ENCODE measurements at places on chromosomes 4 and X.

GRCh38 chr4:185552254-185552653 lies 16.9 kb upstream of the PDLIM3 start:
- no peak for DNase-seq

GRCh38 chr4:183532821-183533220 lies 28.0 kb downstream of the ING2 start:
- peak; percentile 90 for DNase-seq

DNA sequence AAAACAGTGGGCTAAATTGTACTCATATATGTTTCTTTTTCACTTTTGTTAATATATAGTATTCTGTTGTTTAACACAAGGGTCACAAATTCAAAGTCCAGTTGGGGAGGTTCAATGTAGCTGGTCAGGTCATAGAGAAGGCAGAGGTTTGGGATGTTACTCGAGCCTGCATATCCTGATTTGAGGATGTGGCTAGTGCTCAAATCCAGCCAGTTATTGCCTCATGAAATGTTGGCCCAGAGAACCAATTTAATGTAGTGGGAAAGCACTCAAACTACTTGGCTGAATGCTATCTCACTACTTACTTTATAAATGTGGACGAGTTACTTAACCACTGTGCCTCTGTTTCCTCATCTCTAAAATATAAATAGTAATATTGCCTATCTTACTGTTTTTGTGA lies 12.5 kb downstream of the USO1 start:
- DNase-seq: no peak

DNA sequence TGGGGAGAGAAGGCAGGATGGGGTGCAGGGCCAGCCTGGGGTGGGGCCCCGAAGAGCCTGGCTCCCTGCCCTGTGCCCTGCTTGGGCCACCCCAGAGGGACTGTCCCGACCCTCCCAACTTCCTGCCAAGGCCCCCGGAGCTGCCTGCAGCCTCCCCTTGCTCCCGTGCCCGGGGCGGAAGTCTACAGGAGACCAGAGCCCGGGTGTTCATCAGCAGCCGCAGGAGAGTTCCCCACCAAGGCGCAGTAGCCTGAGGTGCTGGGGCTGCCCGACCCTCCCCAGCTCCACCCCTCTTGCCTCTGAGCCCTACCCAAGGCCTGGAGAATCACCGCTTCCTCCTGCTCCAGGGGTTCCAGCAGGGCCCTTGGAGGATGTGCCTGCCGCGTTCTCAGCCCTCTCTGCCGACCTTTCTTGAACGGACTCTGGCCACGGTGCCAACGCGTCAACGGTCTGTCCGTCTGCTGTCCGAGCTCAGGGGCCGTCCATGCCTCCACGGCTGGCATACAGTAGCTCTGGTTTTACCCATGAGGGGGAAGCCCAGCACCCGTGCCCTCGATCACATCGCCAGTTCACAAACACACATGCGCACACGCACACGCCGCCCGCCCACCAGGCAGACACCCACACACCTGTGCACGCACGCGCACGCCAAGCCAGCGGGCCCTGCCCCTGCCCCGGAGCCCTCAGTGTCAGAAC lies 36.0 kb upstream of the SPON2 start:
- DNase-seq: no peak

DNA sequence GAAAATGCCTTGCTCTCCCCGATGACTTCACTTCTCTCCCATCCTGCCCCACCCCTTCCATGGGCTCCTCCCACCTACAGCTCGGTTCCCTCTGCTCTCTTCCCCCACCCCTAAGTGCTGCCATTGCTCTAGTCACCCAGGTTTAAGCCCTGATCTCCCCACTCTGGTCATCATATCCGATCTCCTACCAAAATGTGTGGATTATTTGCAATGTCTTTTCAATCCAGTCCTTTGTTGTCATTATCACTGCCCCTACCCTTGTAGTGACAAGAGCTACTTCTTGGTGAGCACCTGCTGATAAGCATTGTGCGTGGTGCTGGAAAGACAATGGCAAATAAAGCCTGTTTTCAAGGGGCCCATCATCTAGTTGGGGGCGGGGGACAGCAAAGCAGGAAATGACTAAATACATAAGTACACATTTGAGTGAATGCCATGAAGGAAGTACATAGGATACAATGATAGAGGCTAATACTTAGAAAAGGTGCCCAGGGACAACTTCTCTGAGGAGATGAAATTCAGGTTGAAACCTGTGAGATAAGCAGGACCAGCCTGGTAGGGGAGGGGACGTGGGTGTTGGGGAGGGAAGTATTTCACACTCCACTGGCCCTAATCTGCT lies 63.8 kb downstream of the DLG3 start:
- peak; percentile 29 for DNase-seq

- peak; percentile 11 for DNase-seq
These were observed 53.9 kb upstream of the HEPH start for GRCh38 chrX:66110112-66110511.

DNA sequence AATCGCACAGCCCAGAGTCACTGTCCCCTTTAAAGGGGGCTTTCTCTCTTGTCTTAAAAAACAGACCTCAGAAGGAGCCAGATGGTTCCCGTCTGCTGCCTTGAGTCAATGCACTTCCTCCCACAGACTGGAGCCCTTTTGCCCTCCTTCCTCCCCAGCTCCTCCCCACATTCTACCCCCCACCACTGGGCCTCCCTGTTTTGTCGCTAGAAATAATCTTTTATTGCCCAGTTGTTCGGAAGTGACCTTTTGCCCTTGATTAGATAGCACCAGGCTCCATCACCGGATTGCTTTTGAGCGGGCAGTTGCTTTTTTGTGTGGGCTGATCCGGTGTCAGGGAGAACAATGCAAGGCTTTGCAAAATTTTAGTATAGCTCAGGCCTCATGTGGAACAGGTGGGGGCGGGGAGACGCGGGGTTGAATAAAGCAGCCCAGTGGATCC lies 47.7 kb downstream of the SPRY1 start:
- DNase-seq: peak; percentile 14

GRCh38 chrX:40644821-40645358 lies 2.5 kb downstream of the CXorf38 start:
- peak; percentile 75 for DNase-seq

DNA sequence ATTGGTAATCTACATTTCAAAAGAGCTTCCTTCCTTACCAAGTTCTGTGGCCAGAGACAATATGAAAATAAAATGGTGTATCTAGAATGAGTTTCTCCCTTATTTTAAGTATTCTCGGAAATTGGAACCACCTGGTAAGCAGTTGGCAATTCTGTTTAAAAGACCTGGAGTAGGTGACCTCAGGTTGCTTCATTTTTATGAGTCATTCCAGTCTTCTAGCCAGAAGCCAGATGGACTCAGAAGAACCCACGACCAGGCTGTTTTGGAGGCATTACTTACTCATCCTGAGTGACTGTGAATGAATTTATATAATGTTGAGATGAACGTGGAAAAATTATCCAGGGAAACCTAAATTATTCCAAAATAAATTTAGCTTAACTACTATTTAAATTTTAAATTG lies 9.1 kb downstream of the BMPR1B start:
- peak; percentile 67 for DNase-seq

GRCh38 chrX:109760209-109760921 lies 27.3 kb upstream of the ACSL4 start:
- peak; percentile 2 for DNase-seq

- DNase-seq: no peak
These were observed 14.8 kb upstream of the TBC1D14 start for GRCh38 chr4:6894528-6895498.

- DNase-seq: no peak
These were observed 566 bp upstream of the LIMCH1 start for GRCh38 chr4:41537292-41537890.

GRCh38 chrX:104183685-104184084 lies 17.4 kb downstream of the FAM199X start:
- DNase-seq: no peak

DNA sequence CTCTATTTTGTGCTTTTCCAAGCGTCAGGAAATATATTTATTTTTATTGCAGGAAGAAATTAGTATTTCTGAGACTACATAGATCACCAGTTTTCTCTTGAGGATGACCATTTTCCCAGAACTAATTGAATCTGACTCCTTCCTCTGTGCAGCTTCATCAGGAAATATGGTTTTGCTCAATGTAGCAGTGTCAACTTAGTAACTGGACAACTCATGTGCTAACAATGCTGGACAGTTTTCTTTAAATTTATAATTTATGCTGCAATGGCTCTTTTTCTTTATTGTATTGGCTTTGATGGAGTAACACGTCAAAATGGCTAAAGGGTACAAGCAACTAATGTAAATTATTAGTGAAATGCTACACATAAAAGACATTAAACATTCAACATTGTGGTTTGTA lies 531.5 kb downstream of the ANKRD50 start:
- DNase-seq: no peak

DNA sequence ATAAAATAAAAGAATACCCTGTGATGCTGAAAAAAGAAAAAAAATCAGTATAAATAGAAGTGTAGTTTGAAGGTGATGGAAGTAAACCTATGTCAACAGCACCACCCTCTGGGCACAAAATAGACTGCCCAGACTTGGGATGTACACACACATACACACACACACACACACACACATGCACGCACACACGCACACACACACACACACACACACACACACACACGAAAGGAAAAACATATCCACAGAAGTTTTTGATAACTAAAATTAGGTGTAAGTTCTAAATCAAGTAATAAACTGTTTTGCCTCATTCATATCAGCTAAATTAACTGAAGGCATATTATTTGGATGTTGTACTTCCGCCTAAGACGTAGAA lies 40.5 kb downstream of the ANXA5 start:
- peak; percentile 75 for DNase-seq

DNA sequence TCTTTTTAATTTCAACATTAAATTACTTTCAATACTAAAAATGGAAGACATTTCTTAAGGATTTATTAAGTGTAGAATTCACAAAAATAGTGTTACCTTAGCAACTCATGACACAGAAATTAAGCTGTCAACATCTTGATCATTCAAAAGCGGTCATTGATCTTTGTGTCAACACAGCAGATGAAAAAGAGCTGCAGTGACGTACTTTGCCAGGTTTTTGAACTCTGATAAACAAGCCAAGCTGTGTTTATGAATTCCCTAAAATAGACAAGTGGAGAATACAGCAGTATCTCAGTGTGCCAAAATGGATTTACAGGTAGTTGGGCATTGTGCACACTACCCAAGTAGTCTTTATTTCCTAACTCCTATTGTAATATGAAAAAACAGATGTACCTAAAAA lies 1141.8 kb upstream of the PCDH7 start:
- DNase-seq: no peak

DNA sequence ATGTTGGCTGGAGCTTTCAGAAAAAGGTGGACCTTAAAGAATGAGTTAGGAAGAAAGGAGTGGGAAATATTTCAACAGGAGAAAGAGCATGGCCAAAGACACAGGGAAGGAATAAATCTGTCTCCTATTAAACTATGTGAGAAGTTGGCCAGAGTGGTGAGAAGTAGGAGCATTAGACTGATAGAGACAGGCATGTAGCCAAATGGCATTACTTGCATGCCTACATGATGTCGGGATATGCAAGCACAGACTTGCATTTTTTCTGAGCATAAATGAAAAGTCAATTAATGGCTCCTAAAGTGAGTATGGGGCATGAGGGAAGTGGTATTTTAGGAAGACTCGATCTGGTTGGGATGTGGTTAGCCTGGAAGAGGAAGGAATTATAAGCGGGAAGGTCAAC lies 279.6 kb upstream of the PITX2 start:
- peak; percentile 73 for DNase-seq

- no peak for DNase-seq
These were observed 46.9 kb downstream of the ATP10D start for GRCh38 chr4:47531954-47532321.

GRCh38 chrX:40734971-40735324 lies 394 bp downstream of the MED14 start:
- DNase-seq: peak; percentile 8

DNA sequence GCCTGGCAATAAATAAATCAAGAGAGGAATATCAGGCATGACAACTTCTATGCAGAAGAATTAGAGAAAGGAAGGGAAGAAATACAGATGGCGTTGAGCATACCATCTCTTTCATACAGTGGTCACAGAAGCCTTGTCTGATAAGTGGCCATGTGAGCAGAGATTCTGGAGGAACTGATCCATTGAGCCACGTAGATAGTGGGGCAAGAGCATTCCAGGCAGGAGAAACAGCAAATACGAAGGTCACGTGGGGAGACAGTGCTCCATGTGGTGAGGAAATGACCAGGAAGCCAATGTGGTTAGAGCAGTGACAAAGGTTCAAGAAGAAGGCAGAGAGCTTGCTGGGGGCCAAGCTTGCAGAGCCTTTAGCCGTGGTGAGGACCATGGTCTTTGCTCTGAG lies 226.7 kb upstream of the NOCT start:
- DNase-seq: no peak

DNA sequence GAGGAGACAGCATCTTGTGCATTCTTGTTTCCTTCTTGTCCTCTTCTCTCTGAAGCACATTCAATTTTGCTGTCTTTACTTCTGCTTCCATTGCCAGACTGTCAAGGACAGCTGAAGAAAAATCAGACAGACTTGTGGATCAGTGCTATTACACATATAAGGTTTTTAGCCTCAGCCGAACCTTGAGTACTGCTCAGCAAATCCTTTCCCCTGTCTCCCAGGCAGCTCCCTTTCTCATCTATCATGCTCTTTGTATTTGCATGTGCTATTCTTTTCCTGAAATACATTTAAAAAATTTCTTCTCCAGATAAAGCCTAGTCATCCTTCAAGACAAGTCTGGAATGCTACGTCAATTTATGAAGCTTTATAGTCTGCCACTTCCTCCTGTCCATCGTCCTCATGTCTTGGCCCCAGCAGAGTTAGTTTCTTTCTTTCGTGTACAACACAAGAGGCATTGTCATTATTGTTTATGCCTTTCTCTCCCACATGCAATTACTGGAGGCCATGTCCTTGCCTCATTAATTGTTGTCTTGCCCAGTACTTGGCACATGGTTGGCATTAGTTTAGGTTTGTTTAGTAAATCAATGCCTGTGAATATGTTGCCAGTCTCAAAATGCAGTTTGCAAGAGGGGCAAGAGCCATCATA lies 45.1 kb downstream of the ADGRL3 start:
- DNase-seq: no peak

DNA sequence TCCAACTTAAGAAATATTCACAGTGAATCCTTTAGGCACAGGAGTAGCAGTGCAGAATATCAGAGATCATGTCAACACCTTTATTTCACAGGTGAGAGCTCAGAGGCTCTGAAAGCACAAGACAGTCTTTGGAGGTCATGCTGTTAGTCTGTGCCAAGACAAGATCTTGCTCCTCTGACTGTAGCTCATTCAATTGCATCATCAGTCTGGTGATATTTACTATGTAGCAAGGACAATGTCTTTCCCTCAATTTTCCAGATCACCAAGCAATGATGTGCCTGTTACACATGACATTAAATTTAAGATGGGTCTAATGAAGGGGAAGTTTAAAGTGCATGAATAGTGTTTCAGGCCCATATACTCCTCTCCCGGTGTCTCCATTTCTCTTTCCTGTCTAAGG lies 277.5 kb downstream of the IL15 start:
- no peak for DNase-seq

GRCh38 chr4:173488656-173489055 lies 41.4 kb downstream of the HAND2 start:
- no peak for DNase-seq

GRCh38 chrX:10208953-10209352 lies 52.2 kb downstream of the CLCN4 start:
- no peak for DNase-seq

- DNase-seq: no peak
These were observed 76.2 kb downstream of the ELOVL6 start for GRCh38 chr4:110122201-110122600.

- no peak for DNase-seq
These were observed 47.1 kb downstream of the NDST3 start for GRCh38 chr4:118081434-118081833.

GRCh38 chr4:125650557-125650956 lies 335.8 kb downstream of the FAT4 start:
- DNase-seq: no peak

All from fibroblast of skin of right biceps (primary cell).